Activated T-cell treated with anti-CD3 and anti-CD28 coated beads for 4 hours (primary cell): ENCODE measurements at places on chromosomes 7 and 10.

- no peak for DNase-seq
Observed at GRCh38 chr10:34506786-34507185, 308.3 kb downstream of the PARD3 start.

DNA sequence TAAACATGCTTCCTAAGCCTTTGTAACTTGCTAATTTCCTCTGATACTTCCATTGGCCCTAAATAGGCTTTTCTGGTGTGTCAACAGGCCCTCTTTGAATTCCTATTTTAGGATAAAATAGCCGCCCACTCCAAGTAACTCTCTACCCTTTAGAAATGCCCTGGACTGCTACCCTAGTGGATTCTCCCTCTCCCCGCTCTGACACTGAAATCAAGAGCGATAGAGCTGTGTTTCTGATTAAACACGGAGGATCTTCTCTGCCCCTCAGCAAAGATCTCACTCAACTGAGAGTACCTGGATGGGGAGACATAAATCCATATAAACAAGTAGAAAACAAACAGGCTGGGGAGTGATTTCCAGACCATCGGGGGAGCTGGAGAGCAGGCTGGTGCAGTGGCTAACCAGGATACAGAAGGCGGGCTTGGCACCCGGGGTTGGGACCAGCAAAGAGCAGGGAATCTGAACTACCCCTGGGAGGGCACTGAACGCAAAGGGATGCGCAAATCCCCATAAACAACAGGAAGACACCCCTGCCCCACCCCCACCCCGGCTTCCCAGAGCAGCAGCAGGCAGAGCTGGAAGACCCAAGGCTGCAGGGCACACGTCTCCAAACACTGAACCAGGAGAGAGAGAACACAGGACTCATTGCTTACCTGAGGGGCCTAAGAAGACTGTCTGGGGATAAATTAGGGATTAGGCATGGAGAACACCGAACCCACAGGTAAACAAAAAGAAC, 2.5 kb downstream of the ASB13 start:
- no peak for DNase-seq

DNA sequence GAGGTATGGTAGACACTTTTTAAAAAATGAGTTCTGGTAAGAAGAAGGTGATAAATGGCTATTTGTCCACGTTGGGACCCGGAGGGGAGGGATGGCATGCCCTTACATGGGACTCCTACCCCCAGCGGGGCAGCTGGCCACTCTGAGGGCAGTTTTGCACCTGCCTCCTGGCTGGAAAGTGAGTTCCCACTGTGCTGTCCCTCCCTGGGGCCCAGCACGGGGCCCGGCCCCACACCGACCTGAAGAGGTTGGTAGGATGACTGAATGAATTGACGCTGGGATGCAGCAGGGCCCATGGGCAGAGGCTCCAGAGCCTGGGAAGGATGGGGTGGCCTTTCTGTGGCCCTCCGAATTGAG, 601 bp upstream of the AEBP1 start:
- DNase-seq, result no peak

GRCh38 chr7:114007386-114007785, 88.6 kb upstream of the PPP1R3A start:
- no peak for DNase-seq

DNA sequence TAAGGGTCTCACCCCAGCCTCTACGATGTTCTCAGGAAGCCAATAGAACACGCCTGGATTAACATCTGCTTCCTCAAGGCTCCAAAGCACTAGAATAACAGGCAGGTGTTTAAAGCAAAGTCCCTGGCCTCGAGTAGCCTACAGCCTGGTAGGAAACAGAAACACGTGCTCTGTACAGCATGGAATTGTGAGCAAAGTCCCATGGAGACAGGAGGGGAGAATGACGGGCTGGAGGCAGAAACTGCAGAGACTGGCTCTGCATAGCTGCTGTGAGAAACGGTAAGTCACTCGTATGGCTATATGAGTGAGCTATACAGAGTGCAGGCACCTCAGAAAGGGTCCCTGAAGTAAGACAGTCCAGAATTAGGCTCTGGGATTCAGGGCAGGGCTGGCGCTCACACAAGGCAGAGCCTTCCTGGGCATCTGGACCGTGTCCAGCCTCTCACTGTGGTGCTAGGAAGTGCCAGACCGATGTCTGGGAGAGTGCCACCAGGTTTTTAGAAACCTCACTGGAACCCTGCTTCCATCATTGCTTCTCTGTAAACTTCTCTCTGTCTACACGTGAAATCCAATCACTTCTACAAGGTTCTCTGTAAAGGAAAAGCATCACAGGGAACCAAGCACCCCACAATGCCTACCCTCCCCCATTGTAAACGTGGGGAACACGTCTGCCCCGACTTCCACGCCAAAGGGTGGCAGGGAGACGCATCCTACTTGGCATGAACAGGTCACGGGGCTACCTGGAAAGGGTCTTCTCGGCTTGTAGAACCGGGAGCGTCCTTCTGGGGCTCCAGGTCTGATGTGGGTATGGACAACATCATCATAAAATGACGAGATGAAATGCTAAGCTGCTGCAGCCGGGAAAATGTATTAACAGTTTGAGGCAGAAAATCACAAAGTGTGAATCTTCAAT, 38.8 kb upstream of the SHH start:
- no peak for DNase-seq

DNA sequence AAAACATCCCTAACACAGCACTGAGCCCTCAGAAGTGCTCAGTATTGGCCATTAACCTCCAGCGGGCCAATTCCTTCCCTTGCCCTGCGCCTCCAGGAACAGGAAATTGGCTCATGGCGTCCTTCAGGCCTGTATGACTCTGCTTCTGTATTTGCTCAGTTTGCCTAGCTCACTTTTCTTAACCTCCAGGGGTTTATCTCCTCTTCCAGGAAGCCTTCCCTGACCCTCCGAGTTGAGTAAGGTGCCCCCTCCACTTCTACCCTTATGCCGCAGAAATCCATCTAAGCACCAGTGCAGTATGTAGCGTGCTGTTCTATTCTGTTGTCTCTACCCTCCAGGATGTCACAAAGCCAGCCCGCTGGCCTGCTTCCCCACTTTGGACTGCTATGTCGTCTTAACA, 1.1 kb upstream of the SFXN4 start:
- DNase-seq, result no peak

- no peak for DNase-seq
Observed at GRCh38 chr10:122648599-122649428, 50.8 kb downstream of the C10orf120 start.

DNA sequence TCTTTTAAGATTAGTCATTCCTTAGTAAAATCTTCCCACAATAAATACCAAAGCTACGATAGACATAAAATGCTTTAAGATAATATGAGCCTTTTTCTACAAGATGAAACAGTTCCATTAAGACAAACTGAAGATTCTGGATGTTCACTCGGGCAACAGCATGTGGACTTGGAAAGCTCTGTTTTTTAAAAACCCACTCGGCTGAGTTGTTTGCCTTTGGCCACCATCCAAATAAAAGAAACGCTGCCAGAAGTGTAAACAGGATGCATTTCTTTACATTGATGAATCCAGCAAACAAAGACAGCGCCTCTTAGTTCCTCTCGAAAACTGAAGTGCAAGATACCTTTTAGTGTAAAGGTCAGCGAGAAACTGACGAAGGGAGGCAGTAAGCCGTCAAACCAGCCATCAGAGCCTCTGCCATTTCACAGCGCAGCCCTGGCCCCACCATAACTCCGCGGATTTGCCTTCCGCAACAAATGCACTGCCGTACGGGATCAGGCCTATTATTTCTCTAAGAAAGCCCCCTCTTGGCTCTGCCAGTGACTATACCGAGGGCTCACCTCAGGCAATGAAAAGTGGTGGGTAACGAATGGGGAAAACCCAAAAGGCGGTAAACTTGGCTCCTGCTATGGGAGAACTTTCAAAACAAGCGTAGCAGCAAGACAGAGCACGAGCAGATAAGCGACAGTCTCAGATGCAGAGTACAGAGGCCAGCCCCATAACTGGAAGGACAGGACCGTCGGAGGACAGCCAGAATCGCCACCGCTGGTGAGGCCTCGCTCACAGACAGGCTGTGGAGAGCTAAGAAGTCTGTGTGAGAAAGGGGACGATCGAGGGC, 41.4 kb downstream of the GNA12 start:
- no peak for DNase-seq

DNA sequence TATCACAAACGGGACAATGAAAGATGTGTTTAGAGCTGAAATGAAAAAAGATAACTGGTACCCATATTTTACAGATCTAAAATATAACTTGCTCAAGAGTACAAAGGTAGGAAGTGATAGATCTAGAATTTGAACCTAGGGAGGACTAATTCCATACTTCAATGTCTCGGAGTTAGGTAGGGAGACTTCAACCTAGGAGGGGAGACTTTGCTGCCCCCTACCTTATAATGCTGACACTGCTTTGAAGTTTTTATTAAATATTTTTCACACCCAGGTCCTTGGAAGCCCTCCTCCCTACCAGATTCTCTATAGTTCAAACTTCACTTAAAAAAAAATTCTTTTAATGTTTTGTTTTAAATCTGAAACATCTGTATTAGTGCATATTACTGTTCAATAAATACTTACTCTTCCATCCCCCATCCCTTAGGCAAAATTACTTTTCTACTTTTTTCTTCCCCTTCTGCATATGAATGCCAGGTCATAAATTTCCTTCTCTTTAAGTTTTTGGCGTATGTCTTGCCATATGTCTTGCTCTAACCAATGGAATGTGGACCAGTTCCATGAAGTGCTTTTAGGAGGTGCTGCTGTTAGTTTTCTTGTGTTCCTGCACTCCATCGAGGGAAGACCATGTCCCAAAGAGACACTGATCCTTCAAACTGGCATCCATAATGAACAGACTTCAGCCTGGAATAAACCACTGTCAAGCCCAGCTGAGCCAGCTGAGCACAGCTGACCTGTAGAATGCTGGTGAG, 57.8 kb downstream of the MICU1 start:
- no peak for DNase-seq

DNA sequence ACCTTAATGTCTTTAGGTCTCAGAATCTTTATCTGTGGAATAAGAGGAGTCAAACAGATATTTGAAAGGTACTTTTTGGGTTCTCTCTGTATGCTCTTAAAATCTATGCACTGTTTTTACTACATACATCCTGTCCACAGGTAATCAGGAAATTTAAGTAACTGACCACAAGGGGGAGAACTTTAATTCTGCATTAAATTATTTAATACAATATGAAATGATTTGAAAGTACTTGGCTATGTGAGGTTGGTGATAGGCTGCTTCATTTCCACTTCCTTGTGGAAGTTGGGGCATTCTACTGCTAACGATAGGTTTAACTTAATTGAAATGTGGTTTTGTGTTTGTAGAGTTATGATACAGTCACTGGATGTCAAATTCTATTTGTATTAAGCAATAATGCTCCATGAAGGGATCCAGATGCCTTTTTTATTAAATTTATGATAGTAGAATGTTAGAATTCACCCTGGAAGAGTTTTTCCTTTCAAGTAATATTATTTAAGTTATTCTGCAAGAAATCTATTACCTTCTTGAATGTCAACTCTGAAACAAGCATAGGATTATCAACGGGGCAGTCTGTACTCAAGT, 6.0 kb downstream of the TEX47 start:
- DNase-seq, result no peak

- no peak for DNase-seq
Observed at GRCh38 chr10:116408719-116409118, 18.9 kb upstream of the PNLIPRP3 start.

GRCh38 chr7:41869091-41869490, 166.2 kb upstream of the INHBA start:
- DNase-seq, result no peak

DNA sequence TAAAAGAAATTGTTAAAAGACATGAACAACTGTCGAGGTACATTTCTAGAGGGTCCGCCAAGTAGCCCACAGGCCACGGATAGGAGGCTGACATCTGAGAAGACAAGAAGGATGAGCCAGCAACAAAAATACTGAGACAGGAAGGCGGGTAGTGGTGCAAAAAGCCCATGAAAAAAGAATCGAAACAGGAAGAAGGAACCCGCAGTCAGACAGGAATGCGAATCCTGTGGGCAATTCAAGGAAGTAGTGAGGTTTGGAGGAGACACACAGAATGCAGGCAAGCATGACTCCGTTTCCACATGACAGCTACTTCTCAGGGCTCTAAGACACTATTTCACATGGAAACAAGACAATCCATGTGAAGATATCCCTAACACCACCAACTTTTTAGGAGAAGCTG, 125.2 kb downstream of the DOCK4 start:
- DNase-seq, result no peak

DNA sequence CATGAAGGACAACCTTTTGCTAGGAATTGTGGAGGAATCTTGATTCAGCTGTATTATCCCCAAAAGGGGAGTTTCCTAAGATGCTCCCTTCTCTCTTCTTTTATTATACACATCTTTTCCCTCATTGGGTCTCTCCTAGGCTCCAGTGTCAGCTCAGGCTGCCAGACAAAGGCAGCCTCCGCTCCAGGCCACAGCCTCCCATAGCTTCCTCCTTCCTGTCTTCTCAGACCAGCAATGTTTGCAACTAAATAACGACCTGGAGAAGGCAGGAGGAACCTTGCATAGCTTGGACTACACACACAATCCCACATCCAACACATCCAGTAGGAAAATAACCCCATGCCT, 12.3 kb downstream of the SFXN3 start:
- no peak for DNase-seq

GRCh38 chr10:15352201-15352600, 18.9 kb downstream of the FAM171A1 start:
- DNase-seq, result no peak

- DNase-seq, result no peak
Observed at GRCh38 chr10:15353471-15354017, 17.5 kb downstream of the FAM171A1 start.

GRCh38 chr7:7808626-7809025, 90.2 kb upstream of the RPA3 start:
- DNase-seq, result no peak

DNA sequence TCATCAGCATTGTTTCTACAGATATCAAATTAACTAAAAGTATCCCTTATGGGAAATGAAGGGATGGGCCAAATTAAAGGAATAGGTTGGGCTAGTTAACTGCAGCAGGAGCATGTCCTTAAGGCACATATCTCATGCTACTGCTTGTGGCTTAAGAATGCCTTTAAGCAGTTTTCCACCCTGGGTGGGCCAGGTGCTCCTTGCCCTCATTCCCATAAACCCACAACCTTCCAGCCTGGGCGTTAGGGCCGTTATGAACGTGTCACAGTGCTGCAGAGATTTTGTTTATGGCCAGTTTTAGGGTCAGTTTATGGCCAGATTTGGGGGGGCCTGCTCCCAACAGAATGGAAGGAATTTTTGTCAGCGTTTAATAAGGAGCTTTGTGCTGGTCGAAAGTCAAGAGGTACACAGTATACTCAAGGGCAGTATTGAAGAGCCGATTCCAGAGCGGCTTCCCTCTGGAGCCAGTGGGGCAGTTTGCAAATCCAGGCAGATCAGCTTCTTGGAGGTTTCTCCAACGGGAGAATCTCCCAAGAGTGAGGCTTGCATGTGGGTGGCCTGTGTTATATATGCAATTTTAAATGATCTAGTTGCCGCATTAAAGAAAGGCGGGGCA, 7.7 kb downstream of the PFKP start:
- DNase-seq, result no peak
